ENCODE measurements at places on chromosomes 6 and 20.

- no peak for DNase-seq
Measured at GRCh38 chr6:118101831-118102345, 194.8 kb downstream of the SLC35F1 start.

DNA sequence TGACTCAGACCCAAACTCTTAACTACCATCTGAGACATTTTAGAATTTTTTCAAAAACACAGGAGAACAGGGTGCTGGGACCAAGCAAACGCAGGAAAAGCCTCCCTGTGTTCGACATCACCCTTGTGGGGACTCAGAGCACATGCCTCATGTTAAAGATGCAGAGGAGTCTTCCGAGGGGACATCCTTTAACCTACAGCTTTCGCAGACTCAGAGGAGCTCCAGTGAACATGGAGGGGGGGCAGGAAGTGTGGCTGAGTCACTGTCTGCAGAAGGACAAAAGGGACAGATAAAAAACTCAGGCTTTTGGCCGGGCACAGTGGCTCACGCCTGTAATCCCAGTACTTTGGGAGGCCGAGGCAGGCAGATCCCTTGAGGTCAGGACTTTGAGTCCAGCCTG lies 15.1 kb downstream of the BMP7 start:
- no peak for DNase-seq

DNA sequence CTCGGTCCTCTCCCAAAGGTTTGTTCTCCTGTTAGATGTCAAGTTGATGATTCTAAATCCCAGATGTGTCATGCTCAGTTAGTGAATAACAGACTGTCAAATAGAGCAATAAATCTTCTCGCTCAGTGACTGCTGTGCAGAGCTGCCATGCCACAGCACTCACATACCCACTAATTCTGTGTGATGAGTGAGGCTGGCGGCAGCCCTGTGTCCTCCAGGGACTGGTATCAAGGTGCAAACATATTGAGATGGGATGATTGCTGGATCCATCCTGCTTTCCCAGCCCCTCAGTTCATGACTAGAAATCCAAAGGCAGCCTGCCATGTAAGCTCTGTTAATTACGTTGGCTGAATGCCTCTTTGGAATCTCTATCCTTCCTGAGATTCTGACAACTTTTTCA lies 103.9 kb downstream of the OLIG3 start:
- no peak for DNase-seq

GRCh38 chr20:3171391-3172125 lies 1.8 kb downstream of the LZTS3 start:
- no peak for DNase-seq

GRCh38 chr6:16006681-16007080 lies 122.2 kb upstream of the MYLIP start:
- no peak for DNase-seq

GRCh38 chr20:24257171-24257570 lies 212.3 kb upstream of the SYNDIG1 start:
- no peak for DNase-seq

All from nephron progenitor cell (in vitro differentiated cells).